Karpas-422 (cell line): ENCODE measurements at places on chromosomes 2 and 18.

GRCh38 chr2:224178056-224178455 lies 139.0 kb upstream of the SERPINE2 start:
- no peak for DNase-seq

- DNase-seq = peak; percentile 48
Measured at GRCh38 chr2:118689456-118689855, 158.0 kb downstream of the EN1 start.

GRCh38 chr18:73842795-73843394 lies 304.7 kb downstream of the FBXO15 start:
- peak; percentile 83 for DNase-seq

DNA sequence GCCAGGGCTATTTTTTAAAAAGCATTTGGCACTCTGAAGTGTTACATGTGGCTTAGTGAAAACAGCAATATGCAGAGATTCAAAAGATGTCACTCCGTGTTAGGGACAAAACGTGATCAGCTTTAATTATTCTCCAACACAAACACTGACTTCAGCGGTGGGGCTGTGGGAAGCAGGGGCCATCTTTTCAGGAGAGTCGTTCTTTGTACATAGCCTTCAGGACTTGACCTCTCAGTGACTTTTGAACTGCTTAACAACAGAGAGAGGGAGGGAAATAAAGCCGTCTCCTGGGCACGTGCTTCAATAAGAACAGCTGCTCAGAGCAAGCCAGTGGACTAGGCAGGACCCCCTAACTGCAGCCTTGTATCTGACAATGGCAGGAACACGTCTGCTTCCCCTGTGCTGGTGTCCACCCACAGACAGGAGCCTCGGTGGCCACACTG lies 95.0 kb upstream of the HDAC4 start:
- DNase-seq = no peak

DNA sequence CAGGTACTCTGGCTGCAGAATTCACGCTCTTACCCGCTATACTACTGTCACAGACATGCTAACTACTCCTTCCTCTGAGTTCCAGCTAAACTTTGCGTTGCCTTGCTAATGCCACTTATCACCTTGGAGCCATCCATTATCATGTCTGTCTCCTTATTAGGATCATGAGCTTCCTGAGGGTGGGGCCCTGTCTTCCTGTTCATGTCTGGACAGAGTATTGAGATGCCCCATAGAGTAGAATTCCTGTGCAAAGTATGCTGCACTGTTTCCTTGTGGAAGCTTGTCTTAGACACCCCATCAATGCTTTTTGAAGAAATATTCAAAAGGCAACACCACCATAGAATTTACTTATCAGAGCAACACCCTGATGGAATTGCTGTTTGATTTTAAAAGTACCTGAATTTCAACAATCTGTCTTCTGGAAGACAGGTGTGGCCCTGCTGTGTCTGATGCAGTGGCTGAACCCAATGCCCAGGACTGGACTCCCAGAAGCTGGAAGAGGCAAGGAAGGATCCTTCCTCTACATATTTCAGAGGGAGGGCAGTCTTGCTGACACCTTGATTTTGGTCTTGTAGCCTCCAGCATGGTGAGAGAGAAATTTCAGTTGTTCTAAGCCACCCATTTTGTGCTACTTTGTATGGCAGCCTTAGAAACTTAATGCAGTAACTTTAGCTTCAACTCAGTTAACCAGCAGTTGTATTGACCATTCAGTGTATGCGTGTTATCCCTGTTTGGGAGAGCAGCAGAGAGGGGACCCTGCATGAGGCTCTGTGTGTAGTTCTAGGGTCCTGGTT lies 5.6 kb downstream of the LAMA3 start:
- DNase-seq = no peak

GRCh38 chr18:51041677-51042352 lies 11.8 kb downstream of the SMAD4 start:
- DNase-seq = no peak

DNA sequence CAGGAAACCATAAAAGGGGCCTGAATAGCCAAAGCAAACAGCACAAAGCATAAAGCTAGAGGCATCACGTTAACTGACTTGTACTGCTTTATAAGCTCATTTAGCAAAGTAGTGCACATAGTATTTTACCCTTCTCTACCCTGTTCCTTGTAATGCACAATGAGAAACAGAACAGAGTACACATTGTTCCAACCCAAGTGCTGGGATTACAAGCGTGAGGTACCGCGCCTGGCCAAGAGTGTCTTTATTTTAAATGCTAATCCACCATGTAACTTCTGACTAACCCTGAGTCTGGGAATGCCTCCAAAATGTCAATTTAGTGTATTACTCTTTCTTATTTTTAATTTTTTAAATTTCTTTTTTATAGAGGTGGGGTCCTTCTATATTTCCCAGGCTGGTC lies 46.4 kb upstream of the STON1 start:
- no peak for DNase-seq

GRCh38 chr2:215910180-215910579 lies 103.2 kb downstream of the MREG start:
- no peak for DNase-seq

GRCh38 chr2:172985139-172985892 lies 90.3 kb upstream of the MAP3K20 start:
- DNase-seq = no peak

DNA sequence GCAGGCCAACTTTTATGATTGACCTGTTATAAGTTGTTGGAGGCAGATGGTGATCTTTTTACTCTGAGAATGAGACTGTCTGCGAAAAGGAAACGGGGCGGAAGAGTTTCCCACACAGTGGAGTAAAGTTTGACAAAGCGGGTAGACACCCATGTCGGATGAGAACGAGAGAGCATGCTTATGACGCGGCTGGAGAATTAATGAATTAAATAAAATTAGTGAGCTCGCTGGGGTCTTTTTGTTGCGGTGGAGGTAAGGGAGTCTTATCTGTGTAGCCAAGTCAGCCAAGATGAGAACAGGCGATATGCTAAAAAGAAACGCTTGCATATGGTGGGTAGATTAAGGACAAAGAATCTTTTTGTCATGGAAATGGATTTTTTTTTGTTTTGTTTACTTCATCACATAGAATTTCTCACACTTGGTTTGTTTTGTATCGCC lies 1.8 kb downstream of the SALL3 start:
- no peak for DNase-seq

GRCh38 chr18:42576124-42576523 lies 539.4 kb downstream of the RIT2 start:
- DNase-seq = no peak

DNA sequence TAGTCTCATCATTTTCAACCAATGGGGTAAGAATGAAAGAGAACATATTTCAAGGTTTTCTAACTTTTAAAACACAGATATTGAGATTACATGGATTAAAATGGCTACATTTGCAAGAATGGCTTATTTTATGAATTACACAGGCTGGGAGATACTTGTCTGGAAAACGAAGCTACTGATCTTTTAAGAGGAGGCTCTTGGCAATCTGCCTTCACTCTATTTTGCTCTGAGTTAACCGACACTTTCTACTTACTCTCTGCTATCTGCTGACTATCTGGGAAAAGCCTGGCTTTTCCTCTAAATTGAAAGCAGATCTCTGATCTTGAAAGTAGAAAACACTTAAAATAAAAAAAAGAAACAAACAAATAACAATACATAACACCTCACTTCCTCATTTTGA lies 325.4 kb upstream of the LINC00305 start:
- no peak for DNase-seq

DNA sequence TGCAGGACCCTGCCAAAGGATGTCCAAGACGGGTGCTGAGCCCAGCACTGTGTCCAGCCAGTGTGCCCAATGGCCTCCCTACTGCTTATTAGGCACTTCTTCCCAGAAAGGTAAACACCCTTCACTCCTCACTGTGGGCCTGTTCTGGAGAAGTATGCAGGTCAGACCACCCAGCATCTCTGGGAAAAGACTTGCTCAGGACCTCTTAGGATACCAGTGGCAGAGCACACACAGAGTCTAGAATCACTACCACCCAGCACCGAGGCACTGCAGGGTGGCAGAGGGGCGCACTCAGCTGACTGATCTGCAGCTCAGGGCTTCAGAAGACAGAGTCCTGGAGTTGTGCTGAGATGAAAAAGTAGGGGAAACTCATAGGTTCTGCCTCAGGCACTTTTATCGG lies 25.8 kb downstream of the XDH start:
- no peak for DNase-seq

GRCh38 chr2:128464456-128464855 lies 145.8 kb upstream of the HS6ST1 start:
- DNase-seq = no peak

DNA sequence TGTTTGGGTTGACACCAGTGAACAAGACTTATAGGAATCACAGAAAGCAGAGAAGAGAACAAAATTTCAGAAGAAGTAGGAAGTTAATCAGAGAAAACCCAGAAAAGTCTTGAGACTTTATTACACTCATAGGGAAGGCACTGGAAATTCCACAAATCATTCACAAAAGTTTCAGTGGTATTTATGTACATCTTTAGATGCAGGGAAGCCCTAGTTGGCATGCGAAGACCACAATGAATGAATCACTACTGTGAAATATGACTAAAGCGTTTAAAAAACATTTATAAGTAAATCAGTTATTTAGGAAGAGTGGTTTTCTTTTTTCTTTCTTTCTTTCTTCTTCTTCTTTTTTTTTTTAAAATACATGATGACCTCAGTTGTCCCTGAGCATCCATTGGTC lies 105.1 kb downstream of the NUP35 start:
- no peak for DNase-seq

DNA sequence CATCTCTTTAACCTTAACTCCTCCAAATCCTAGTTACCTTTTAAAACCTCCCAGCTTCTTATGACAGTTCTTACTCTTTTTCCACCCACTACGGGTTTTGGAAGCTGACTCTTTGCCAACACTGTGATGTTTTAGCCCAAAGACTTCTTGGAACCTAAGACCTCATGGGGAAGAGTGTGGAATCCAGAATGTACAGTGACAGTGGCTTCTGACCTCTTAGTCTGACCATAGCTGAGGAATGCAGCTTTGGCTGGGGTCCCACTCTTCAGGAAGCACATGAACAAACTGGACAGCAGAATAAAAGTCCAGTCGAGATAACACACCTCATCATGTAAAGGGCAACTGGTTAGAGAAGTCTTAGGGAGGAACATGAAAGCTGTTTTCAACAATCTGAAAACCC lies 161.1 kb upstream of the PKDCC start:
- DNase-seq = no peak

- no peak for DNase-seq
Measured at GRCh38 chr18:57353940-57354461, 1.6 kb downstream of the ST8SIA3 start.

GRCh38 chr2:223047260-223047761 lies 4.7 kb upstream of the KCNE4 start:
- DNase-seq = no peak

DNA sequence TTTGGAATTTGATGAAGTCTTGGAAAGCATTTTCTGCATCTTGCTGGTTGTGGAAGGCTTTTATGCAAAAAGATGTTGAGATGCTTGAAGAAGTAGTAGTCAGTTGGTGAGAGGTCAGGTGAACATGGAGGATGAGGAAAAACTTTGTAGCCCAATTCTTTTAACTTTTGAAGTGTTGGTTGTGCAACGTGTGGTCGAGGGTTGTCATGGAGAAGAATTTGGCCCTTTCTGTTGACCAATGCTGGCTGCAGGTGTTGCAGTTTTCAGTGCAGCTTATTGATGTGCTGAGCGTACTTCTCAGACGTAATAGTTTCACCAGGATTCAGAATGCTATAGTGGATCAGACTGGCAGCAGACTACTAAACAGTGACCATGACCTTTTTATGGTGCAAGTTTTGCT lies 508.4 kb upstream of the MAP2 start:
- no peak for DNase-seq

DNA sequence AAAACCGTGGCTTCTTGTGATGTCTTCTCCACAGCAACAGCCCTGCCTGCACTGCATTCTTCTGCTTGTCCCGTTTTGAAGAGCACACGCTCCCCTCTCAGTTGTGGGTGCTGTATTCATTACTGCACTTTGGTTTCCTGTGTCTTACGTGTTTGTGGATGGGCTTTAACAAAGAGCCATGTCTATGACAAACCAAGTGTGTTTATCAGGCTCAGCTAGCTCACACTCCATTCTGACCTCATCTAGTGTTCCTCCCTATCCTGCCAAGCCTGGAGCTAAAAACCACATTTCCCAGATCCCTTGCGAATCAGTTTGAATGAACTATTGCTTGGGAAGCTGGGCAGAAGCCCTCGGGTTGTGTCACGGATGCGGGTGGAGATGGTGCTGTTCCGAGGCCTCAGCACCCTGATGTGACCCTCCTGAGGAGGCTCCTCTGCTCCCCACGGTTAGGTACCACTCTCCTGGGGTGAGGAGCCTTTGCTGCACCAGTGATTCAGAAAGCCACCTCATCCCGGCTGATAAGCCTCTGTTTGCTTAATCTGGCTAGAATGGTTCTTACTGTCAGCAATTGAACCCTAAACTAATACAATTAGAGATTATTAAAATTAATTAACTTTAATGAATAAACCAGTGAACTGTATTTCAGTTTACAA lies 116.5 kb downstream of the GALR1 start:
- no peak for DNase-seq

GRCh38 chr18:58095222-58095621 lies 51.2 kb downstream of the NEDD4L start:
- DNase-seq = no peak

DNA sequence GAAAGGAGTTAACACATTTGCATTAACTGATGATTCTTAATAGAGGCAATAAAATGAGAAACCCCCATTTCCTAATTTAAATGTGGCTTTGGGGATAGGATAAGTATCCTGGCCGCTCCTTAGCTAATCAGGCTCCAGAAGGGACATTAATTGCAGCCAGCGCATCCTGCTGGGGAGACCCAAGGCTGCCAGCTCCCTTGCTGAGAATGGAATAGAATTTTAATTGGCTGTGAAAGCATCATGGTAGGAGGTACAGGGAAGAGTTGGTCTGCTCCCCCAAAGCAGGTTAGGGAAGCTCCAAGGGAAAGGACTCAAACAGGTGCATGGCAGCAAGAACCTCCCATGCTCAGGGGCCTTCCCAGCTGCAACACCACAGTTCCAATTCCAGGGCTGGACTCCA lies 71.4 kb downstream of the MARCHF4 start:
- DNase-seq = no peak

GRCh38 chr18:12030670-12031069 lies 49.4 kb downstream of the IMPA2 start:
- no peak for DNase-seq

- DNase-seq = no peak
Measured at GRCh38 chr2:10352361-10352760, 49.7 kb downstream of the HPCAL1 start.

- DNase-seq = peak; percentile 77
Measured at GRCh38 chr2:88835726-88836125, 144.3 kb downstream of the RPIA start.

DNA sequence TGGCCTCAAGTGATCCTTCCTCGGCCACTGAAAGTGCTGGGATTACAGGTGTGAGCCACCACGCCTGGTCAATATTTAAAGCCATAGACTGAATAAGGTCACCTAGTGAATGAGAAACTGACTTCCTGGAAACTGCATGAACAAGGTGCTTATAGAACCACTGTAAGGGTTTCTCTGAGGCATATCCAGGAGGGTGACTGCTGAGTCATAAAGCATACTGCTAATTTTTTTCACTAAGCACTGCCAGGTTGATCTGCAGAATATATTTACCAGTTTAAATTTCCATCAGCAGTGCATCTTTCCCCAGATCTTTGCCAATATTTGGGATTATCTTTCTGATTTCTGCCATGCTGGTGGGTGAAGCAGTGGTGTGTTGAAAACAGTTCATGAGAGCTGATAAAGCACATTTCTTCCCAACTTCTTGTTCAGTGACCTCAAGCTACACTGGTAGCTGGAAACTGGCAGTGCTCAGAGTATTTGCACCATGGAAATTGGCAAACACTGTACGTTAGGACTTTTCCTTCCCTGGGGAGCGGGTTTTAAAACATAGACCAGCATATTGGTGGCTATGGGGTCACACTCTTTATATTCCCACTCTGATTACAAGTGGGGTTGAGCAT lies 4.2 kb upstream of the CLIP4 start:
- no peak for DNase-seq

GRCh38 chr18:58025733-58026132 lies 18.3 kb upstream of the NEDD4L start:
- DNase-seq = no peak
